ENCODE measurements at places on chromosomes 3 and 15. TPM values are rescaled to one million over a fixed set of nuclear protein-coding genes. Genes with fewer than 3 reads are reported as not detected.

The UNC13C gene
- not detected for total RNA-seq

The INSYN1 gene
- total RNA-seq = 2.0 TPM

The TUSC7 gene
- not detected for total RNA-seq

The FEZF2 gene
- not detected for total RNA-seq

The TGM5 gene
- not detected for total RNA-seq
